Prostate gland (tissue), 2 donors: ENCODE measurements at places on chromosomes 11 and 22. TPM values are rescaled to one million over a fixed set of nuclear protein-coding genes. Genes with fewer than 3 reads are reported as not detected.
A peak's percentile ranks its signal among the peaks of the same experiment; 100 is the strongest.

- no peaks in the 10 kb centered on the region for H3K4me1 ChIP-seq
- H3K4me3 ChIP-seq = no peak overlapping the region
- no peaks in the 10 kb centered on the region for H3K27me3 ChIP-seq
- no peak for DNase-seq
- H3K36me3 ChIP-seq = no peaks in the 10 kb centered on the region
- H3K27ac ChIP-seq = no peak overlapping the region
Measured at GRCh38 chr11:120462825-120463224, 48.7 kb upstream of the GRIK4 start.

DNA sequence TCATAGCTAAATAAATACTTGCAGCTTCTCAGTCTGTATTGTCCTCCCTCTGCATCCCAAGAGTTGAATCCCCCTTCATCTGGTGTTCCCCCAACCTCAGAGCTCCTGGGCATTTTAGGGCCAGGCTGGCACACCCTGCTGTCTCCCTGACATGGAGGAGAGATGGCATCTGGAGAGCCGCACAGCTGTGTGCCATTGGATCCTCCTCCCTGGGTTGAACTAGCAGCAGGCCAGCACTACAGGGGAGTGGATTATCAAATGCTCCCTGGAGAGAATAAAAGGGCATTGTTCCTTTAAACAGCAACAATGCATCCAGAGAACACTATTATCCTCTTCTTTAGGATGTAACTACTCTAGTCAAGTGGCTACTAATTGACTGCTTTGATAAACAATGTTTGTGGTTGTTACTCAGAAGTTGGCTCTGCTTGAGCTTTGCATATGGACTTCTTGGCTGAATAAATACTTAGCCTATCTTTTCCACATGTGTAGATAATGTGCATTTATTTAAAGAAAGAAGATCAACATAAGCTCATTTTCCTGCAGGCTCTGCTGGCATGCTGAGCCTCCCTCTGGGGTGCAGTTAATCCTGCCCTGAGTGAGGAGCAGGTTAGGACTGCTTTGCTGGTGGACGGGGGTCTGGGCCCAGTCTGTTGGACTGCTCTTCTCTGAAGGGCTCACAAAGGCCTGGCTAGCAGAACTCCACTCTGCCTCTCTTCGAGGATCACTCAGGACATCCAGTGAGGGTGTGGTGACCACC, 897.2 kb downstream of the TBC1D22A start:
- H3K27me3 ChIP-seq = peaks cover 4% of the 10 kb centered on the region
- H3K4me1 ChIP-seq = no peaks in the 10 kb centered on the region

The FXYD2 gene
- total RNA-seq = 0.87 TPM

The ARHGAP20 gene
- total RNA-seq = 26.8 TPM

DNA sequence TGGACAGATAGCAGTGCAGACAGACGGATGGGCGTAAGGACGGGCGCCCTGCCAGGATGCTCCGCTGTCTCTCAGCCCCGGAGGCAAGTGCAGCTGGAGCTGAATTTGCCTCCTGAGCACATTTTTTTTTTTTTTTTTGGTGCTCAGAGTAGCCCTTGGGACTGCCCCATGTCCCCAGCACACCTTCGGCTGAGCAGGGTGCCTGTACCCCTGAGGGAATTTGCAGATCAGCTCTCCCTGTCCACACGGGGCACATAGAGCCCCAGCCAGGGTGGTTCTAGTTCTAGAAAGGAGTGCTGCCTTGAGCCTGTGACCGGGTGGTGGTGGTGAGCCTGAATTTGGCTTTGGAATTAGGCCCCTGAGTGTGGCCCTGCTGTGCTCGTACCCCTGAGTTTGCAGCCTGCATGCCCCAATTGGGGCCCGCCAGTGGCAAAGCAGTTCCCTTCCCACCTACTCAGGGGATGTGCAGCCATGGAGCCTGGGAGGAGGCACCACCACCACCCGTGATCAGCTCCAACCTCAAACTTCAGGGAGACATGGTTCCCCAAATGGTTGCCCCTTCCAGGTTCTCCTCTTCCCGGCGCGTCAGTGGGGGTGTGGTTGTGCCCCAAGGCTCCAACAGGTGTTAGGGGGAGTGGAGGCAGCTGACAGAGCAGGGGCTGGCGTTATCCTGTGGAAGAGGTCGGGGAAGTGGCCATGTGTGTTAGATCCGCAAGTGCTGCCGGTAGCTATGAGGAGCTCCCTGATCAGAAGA, 1232.7 kb downstream of the BRD1 start:
- no peak overlapping the region for H3K4me3 ChIP-seq
- no peak for DNase-seq
- no peaks in the 10 kb centered on the region for H3K4me1 ChIP-seq
- H3K27me3 ChIP-seq = no peaks in the 10 kb centered on the region
- no peak overlapping the region for H3K27ac ChIP-seq

- H3K4me1 ChIP-seq = no peaks in the 10 kb centered on the region
- no peaks in the 10 kb centered on the region for H3K36me3 ChIP-seq
- no peaks in the 10 kb centered on the region for H3K27me3 ChIP-seq
- no peak for DNase-seq
Measured at GRCh38 chr22:46519377-46519776, 18.0 kb downstream of the CELSR1 start.

- H3K27ac ChIP-seq = no peak overlapping the region
- H3K4me3 ChIP-seq = no peak overlapping the region
- no peaks in the 10 kb centered on the region for H3K4me1 ChIP-seq
- no peak for DNase-seq
Measured at GRCh38 chr11:83612891-83613766, 327.0 kb upstream of the CCDC90B start.

DNA sequence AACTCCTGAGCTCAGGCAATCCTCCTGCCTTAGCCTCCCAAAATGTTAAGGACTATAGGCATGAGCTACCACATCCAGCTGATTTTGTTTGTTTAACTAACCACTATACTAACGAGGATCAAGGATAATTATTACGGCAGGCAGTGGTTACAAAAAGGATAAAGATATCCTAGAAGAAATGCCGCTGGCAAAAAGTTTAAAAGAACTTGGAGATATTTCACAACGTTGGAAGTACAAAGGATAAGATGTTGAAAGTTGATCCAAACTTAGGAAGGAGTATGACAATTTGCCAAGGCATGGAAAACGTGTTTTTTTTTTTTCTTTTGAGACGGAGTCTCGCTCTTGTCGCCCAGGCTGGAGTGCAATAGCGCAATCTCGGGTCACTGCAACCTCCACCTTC, 13.4 kb downstream of the AP5B1 start:
- no peak for DNase-seq
- H3K4me1 ChIP-seq = no peaks in the 10 kb centered on the region
- H3K27ac ChIP-seq = no peak overlapping the region
- no peaks in the 10 kb centered on the region for H3K27me3 ChIP-seq
- H3K4me3 ChIP-seq = no peak overlapping the region

The APOBEC3H gene
- 4.1 TPM for total RNA-seq

- peak; percentile 54 for DNase-seq
- H3K27me3 ChIP-seq = no peaks in the 10 kb centered on the region
- no peaks in the 10 kb centered on the region for H3K36me3 ChIP-seq
Measured at GRCh38 chr22:37681556-37682049, 4.5 kb upstream of the NOL12 start.
